ENCODE measurements at places on chromosomes 4 and X.

DNA sequence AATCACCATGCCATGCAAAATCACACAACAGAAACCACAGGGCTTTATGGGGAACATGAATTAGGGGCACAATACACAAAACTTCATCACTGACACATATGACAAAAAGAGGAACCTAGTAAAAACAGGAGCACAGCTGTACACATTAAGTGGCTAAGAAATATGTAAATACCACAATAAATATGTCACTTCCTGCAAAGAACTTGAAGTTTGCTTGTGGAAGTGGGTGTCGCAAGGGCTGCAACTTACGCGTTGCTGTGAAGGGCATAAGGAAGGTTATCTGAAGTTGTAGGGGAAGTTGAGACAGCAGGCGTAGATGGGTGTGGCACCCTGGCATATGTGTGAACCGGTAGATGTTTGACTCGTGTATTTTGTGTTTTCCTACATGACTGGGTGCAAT, 42.4 kb downstream of the CLCN4 start:
- no peak for DNase-seq

- no peak for DNase-seq
Measured at GRCh38 chrX:20233336-20233735, 33.4 kb downstream of the RPS6KA3 start.

DNA sequence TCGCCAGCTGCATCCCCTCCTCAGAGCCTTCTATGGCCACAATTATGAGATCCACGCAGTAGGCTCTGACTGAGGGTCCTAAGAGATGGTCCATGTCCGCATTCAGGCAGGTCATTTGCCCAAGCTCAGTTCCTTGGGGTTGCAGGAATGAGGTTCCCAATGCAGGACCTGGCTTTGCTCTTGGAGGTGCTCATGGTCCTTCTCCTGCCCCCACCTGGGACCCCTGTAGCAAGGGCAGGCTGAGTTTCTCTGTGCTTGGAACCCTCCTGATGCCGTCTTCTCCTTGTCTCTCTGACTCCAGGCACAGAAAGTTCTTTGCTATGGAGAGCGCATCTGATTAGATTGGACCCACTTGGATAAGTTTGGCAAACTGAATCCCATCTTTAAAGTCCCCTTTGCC, 16.5 kb upstream of the SHOX start:
- no peak for DNase-seq

DNA sequence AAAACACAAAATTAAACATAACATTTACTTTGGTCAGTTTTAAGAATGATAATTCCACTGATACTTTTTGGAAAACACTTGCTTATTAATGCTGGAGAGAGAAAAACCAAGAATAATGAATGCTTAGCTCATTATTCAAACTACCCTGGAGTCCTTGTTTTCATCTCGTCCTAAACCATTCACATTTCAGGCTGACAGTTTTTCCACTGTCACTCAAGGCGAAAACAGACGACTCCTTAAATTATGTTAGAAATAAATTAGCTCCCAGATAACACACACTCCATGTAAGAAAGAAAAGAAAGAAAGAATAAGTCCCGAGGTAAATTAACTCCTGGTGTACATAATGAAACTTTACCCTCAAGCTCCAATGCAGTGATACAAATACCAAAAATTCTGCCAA, 33.5 kb downstream of the TLR10 start:
- DNase-seq: no peak

DNA sequence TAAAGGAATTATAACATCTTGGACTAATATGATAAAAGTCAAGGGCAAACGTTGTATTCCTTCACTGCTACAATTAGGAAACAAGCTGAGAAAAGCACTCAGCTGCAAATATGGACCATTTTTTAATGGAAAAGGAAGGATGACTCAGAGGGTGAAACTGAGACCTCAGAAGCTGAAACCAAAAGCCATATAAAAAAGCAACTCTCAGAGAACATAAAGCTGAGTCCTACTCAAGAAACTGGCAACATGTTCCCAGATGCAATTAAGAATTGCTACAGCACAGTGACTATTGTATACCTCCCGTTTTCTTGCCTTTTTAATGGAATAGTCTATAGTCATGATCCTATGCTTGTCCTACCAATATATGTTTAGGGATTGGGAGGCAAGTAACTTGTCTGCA, 1106.4 kb upstream of the INTU start:
- no peak for DNase-seq

- DNase-seq: no peak
Measured at GRCh38 chrX:150410513-150410912, 47.4 kb downstream of the MAMLD1 start.

GRCh38 chr4:5409972-5410618, 298.3 kb downstream of the EVC2 start:
- no peak for DNase-seq

GRCh38 chr4:83993774-83994173, 457.9 kb downstream of the GPAT3 start:
- DNase-seq: no peak

- DNase-seq: no peak
Measured at GRCh38 chr4:185358959-185359358, 36.8 kb downstream of the LRP2BP start.

DNA sequence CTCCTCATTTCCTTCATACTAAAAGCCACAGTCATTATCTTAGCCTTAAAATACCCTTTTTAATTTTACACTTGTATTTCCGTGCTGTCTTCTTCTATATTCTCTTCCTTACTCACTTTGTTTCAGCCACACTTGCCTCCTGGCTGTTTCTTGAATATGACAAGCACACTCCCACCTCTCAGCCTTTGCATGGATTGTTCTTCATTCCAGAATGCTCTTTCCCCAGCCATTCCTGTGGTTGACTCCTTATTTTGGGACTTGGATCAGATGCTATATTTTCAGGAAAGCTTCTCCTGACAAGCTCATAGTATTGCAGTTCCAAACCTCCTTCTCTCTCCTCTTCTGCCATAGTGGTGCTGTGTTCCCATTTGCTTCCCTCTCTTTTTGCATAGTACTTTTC, 291.3 kb downstream of the PDHA2 start:
- DNase-seq: no peak

- no peak for DNase-seq
Measured at GRCh38 chr4:7199771-7200441, 7.6 kb downstream of the SORCS2 start.
